ENCODE measurements at places on chromosomes 5 and 9. TPM values are rescaled to one million over a fixed set of nuclear protein-coding genes. Genes with fewer than 3 reads are reported as not detected.

Gene HAPLN1
- total RNA-seq = 1.6 TPM

Gene AQP3
- total RNA-seq = 6.0 TPM

Gene SPINK4
- total RNA-seq = not detected

Gene SLC4A9
- total RNA-seq = not detected

Gene RAPGEF1
- 93.2 TPM for total RNA-seq

All from aorta (tissue), 5 donors.